ENCODE measurements at places on chromosomes 1 and 21. TPM values are rescaled to one million over a fixed set of nuclear protein-coding genes. Genes with fewer than 3 reads are reported as not detected.

B3GALT5 gene
- 0.06 TPM for polyA plus RNA-seq

KIRREL1 gene
- polyA plus RNA-seq = 7.5 TPM

RAP1GAP gene
- polyA plus RNA-seq = 5.6 TPM

AMY1A gene
- polyA plus RNA-seq = 1.8 TPM

CFHR2 gene
- not detected for polyA plus RNA-seq

GRCh38 chr1:180260541-180260940 lies 30.5 kb downstream of the LHX4 start:
- no peak for DNase-seq

GRCh38 chr1:183467687-183468086 lies 4.6 kb upstream of the SMG7 start:
- no peak for DNase-seq

DNA sequence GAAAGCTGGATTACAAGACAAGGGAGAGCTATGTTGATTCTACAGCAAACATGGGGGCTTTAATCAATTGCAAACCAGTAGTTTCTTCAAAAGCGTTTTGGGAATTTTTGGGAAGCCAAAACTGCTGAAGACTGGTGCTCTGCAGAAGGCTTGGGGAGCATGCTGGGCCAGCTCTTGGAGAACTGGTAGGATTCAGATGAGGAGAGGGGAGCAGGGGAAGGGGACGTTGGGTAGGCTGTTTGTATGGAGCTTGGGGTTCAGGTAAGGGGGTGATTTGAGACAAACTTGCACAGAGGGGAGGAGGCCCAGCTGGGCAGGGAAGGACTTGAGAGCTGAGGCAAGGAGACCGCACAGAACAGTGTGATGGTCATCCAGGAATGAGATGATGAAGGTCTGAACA lies 2.6 kb upstream of the MYOG start:
- DNase-seq = no peak

GRCh38 chr1:166086113-166086883 lies 80.5 kb downstream of the FAM78B start:
- DNase-seq = no peak

- DNase-seq = no peak
Observed at GRCh38 chr1:53339736-53340635, 12.1 kb upstream of the LRP8 start.

- no peak for DNase-seq
Observed at GRCh38 chr1:111491070-111491469, 12.4 kb downstream of the ADORA3 start.

DNA sequence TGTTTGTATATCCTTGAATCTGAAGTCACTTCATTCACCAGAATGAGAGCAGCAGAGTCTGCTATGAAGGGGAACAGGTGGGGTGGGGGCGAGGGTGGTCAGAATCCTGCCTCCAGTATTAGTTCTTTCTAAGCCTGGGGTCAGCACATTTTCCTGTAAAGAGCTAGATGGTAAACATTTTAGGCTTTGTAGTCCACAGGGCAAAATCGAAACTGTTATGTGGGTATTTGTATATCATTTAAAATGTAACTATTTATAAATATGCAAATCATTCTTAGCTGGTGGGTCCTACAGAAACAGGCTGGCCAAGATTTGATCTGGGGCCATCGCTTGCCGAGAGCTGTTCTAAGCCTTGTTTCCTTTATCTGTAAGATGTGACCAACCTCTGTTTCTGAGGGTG lies 96.0 kb downstream of the IGSF21 start:
- no peak for DNase-seq

GRCh38 chr1:232891656-232892317 lies 58.6 kb upstream of the NTPCR start:
- DNase-seq = no peak

DNA sequence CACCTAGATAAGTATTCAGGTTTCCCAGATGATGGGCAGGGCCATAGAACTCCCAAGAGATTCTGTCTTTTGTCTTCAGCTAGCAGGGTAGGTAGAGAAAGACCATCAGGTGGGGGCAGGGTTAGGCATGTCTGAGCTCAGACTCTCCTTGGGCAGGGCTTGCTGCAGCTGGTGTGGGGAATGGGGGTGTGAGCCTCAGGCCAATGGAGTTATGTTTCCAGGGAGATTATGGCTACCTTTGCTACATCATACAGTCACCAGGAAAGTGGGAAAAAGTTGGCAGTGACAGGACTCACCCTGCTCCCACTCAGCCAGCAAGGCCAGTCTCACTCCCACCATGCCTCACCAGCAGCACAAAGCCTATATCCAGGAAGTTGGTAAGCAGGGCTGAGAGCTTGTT lies 77.8 kb downstream of the DRAM2 start:
- DNase-seq = no peak

DNA sequence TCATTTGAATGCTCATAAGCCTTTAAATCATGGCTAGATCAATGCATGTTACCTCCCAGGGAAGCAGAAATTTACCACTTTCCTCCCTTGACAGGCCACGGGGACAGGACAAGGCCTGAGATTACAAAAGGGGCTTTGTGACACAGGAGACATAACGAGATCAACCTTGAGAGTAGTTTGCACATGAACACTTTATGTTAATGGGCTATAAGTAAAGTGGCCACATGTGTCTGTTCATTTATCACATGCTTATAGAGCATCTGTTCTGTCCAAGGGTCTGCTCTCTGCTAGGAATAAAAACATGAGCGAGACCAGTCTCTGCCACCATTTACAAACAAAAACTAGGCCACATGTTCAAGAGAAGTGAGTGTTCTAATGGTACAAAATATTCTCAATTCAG lies 144.1 kb upstream of the C8B start:
- DNase-seq = no peak

DNA sequence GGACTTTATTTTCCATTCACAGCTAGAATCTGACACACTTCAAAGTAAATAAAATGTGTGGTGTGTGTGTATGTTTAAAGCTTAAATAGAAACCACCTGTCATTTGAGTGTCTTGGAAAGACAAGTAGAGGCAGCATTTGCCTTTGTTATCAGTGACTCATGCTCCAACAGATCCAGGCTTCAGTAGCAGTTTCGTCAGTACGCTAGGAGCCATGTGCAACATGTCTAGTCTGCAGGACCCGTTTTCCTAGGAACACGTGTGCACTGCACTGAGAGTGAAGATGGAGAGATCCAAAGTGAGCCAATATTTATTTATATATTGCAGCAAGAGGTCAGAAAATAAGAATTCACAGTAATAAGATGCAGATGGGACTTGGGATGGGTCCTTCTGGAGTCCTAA lies 41.8 kb downstream of the SGIP1 start:
- peak; percentile 70 for DNase-seq

DNA sequence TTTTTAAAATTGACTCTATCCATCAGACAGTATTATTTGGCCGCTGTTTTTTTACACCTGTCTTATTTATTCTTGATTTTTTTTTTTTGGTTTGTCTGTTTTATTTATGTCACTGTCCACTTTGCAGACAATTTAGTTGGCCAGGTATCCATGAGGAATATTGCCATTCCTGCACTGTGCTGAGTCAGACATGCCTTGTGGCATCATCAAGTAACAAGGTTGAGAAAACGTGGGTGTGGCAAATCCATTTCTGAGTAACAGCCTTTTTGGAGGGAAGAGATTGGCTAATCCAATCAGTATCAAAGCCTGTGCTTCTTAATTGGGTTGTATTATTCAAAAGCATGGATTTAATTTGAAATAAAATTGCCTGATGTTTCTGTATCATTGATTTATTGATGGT lies 463.1 kb downstream of the USP25 start:
- DNase-seq = no peak

DNA sequence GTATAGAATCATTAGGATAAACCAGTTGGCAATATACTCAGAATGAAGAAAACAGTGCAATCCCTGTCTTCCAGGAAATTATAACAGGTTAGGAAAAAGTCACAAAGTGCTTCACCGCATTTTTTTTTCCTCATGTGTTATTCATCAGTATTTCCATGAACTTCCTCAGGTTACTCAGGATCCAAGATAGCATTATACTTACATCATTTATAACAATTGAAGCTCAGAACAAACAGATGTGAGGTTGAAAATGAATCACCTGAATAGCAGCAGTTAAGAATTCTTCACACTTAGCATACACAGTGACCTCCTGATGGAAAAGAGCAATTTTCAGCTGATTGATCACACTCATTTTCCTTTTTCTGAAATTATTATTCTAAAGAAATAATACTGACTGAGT lies 1040.7 kb upstream of the B3GALT2 start:
- DNase-seq = no peak

DNA sequence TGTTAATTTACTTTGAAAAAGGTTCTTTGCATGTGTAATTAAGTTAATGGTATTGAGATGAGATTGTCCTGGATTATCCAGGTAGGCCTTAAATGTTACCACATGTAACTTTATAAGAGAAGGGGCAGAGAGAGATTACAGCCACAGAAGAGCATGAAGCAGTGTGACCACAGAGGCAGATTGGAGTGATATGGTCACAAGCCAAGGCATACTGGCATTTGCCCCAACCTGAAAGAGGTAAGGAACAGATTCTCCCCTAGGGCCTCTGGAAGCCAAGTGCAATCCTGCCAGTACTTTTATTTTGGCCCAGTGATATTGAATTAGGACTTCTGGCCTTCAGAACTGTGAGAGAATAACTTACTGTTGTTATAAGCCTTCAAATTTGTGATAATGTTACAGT lies 23.0 kb downstream of the RNF2 start:
- DNase-seq = no peak

DNA sequence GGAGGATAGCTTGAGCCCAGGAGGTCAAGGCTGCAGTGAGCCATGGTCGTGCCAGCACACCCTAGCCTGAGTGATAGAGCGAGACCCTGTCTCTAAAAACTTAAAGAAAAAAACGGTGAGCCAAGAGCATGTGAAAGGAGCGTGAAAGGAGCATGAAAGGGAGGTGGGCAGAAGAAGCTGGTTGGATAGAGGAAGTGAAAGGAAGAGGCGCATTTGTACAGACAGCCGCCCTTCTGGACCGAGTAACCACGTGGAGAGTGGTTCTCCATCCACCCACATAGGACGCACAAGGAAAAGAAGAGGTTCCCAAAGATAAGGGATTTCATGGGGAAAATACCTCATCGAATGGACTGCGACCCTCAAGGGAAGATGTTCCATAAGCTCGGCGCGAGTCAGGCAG lies 60.4 kb upstream of the IFNAR2 start:
- no peak for DNase-seq

GRCh38 chr1:221138516-221138915 lies 259.3 kb downstream of the HLX start:
- no peak for DNase-seq

- DNase-seq = no peak
Observed at GRCh38 chr1:87398641-87399040, 70.0 kb downstream of the LMO4 start.

DNA sequence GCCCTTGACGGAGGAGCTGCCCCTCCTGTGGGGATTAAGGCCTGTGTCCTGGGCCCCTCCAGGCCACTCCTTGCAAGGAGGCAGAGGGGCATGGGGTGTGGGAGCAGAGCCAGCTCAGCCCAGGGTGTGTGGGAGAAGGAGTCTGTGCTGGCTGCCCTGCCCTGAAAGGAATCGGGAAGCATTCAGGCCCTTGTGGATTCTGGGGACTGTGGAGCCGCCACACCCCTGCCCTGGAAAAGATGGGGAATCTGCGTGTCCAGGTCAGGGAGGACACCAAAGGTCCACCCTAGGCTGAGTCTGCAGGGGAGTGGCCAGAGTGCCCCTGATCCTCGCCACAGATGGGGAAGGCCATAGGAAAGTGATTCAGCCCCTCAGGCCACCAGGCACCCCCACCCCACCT lies 16.5 kb upstream of the PRDM16 start:
- no peak for DNase-seq

All from lung (tissue), 17 donors.